ENCODE measurements at places on chromosomes 7 and 10.

DNA sequence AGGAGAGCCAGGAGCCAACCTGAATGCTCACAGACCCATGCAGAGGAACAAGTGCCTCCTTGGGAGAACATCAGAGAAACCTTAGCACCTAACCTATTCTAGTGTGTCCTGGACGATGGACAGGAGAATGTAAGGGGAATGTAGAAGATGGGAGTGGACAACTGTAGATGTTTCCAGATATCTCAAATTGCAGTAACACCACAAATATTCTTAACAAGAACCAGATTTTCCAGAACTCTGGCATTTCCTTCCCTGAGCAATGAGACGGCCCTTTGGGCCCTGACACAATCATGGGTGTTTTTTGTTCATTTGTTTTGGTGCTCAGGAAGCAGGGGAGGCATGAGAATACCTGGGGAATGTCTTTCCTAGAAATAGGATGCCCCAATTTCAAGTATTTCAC is 196.1 kb upstream of the PRSS1 start:
- no peak for DNase-seq

DNA sequence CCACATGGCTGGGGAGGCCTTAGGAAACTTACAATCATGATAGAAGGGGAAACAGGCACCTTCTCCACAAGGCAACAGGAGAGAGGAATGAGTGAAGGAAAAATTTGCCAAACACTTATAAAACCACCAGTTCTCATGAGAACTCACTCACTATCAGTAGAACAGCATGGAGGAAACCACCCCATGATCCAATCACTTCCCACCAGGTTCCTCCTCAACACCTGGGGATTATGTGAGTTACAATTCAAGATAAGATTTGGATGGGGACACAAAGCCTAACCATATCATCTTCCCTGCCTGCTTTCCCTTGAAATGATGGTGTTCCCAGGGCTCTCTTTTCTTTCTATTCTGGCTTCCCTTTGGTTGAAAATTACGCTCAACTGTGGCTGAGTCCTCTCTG is 262.7 kb upstream of the HABP2 start:
- no peak for DNase-seq

DNA sequence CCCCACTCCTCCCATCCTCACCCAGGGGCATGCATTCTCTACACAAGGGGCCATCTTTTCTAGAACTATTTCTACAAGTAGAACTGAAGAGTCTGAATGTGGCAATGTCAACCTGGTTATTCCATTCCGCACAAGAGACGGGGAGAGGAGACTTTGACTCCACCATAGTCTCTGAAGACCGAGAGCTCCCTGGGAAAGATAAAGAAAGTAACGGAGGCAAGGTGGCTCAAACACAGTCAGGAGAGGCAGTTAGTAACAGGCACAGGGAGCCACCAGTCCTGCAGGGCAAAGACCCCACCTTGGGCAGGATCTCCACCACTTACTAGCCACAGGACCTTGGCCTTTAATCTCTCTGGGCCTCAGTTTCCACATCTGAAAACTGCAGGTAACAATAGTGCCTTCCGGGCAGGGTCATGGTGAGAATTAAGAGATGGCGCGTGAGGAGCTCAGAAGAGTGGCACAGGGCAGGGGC is 100.3 kb downstream of the TNS3 start:
- DNase-seq: no peak

DNA sequence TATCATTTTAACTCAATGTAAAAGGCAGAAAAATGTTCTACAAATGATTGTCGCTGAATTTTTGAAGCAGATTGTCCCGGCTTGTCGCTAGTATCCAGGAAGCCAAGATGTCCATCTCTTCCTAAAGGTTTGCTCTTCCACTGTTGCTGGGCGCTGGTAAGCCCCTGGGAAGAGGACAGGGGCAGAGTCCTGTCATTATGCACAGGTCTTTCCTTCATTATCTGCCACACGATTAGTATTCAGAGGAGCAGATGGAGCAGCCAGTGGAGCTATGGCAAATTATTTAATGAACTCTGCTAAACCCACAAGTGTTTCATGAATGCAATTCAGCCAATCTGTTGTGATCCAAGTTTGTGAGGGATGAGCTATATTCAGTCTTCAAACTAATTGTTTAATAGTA is 499.1 kb upstream of the NRP1 start:
- no peak for DNase-seq

- DNase-seq: no peak
Measured at GRCh38 chr7:46131916-46132795, 211.1 kb upstream of the IGFBP3 start.

- DNase-seq: no peak
Measured at GRCh38 chr7:36309301-36309700, 80.4 kb upstream of the ANLN start.

DNA sequence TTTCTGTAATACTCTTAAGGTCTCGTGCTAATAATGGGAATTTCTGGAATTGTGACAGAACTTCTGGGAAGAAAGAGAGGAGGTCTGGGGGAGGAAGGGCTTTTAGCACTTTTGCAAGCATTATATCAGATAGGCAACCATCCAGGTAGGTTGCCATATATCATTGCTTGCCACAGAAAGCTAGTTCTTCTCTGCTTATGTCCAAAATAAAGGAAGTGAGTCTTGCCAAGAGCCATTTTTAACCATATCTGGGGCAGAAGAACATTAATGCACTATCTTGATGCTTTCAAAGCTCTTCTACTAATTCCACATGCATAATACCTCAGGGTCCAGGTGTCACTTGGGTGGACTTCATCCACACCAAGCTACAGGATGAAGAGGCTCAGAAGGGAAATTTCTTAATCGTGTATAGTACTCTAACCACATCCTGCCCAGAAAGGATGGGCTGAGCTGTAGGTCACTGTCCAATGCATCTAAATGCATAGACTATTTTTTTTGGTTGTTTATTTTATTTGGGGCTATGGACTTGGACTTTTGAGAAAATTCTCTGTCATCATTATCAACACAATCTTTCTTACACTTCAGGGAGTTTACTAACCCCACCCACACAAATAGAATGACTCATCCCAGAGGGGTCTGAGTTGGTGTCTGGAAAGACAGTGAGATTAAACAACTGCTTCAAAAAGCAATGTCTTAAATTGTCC is 68.9 kb upstream of the ADO start:
- no peak for DNase-seq

DNA sequence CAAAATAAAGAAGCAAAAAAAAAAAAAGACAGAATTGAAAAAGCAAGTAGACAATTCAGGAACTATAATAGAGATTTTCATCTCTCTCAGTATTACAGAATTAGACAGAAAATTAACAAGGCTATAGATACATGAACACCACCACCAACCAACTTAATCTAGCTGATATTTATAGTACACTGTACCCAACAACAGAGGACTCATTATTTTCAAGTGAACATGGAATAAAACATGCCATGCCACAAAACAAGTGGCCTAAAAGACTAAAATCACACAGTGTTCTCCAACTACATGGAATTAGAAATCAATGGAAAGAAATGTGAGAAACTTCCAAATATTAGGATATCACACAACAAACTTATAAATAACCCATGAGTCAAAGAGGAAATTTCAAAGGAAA is 9.1 kb downstream of the TMEM168 start:
- no peak for DNase-seq

DNA sequence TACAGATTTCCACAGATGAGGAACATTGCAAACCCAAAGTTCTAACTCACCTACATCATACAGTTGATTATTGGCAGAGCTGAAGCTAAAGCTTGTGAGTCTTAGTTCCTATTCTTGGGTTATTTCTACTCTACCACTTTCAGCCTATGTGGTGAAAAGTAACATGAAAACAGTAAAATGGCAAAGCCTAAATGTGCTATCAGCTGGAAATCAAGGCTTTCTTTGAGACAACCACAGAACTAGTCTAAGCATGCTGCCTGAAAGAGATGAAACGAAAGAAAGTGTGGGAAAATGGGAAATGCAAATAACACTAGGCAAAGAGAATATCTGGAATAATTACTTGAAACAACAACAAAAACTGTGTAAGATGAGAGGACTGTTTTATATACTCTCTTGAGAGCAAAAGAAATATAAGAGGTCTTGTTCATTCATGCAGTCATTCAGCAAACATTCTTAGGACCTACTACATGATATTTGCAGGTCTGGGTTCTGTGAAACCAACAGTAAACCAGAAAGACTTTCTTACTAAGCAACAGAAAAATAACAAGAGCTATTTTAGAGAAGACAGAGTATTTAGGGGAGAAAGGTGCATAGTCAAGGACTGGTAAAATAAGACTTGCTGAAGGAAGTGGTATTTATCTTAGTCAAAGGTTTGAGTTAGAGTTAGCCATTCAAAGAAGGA is 437.1 kb downstream of the HTR7 start:
- no peak for DNase-seq

GRCh38 chr10:79060641-79061255 is 8.0 kb upstream of the ZMIZ1 start:
- no peak for DNase-seq

DNA sequence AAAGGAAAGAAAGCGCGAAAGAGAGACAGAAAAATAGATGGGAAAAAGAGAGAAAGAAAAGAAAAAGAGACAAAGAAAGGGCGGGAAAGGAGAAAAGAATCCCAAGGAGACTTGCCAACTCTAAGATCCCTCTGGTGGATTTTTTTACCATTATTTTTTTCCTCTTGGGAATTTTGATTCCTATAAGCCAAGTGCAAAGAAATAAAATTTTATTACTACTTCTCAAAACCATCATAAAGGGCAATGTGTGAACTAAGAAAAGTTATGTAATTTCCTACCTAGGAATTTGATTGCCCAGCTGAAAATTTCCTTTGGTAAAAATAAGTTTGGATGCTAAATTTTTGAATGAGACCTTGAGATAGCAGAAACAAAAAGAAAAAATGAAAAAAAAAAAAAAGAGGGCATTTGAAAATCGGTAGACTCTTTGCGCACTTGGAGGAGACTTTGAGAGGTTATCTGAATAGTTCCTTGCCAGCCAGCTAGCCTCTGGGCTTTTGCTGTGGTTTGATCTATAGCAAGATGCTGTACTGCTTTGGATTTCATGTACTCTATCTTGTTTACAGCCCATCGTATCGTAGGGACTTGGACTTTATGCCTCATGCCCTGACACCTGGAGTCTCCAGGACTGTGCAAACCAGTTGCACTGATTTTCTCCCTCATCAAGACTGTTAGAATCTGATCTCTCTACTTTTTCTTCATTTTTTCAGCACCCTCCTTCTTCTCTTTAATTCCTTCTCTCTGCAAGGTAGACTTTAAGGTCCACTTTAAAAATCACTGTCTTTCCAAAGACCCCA is 535.4 kb upstream of the MKI67 start:
- DNase-seq: no peak

DNA sequence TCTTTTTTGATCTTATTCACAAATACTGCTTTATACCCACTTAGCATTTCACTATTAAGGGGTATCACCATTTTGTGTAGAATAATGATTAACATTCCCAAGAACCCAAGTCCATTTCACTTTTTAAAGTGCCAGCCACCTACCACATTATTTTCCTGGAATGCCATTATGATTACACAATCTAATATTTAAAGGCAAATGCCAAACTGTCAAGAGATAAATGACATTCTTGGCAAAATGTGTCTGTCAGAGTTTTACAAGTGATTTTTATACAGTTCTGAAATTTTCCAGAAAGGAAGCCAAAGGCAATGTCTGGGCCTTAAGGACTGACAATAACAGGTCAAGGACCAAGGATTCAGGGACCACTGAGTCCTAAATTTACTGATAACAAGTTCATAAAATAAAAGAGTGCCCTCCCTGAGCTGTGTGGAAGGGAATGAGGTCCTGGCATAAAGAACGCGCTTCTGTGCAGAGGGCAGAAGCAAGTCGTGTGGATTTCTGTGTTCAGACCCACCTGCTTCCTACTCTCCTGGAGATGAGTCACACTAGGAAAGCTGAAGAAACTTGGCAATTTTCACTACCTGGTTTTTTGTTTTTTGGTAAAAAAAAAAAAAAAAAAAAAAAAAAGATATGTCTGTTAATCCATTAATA is 66.5 kb downstream of the UBE2H start:
- no peak for DNase-seq
